ENCODE measurements at places on chromosomes 2 and 18.
A peak's percentile ranks its signal among the peaks of the same experiment; 100 is the strongest.

- DNase-seq, result no peak
These were observed at the start of gene SLC38A11 for GRCh38 chr2:164954954-164955701. Gene SLC38A11, minus strand, starts transcription at chr2:164955525. Its CDS starts 278 bp downstream, at chr2:164955247.

GRCh38 chr2:3464401-3465005 lies 54.8 kb downstream of the ADI1 start:
- no peak for DNase-seq

GRCh38 chr2:219828127-219828526 lies 200.7 kb downstream of the SLC4A3 start:
- DNase-seq, result no peak

GRCh38 chr2:143558665-143559064 lies 429.4 kb downstream of the ARHGAP15 start:
- no peak for DNase-seq

DNA sequence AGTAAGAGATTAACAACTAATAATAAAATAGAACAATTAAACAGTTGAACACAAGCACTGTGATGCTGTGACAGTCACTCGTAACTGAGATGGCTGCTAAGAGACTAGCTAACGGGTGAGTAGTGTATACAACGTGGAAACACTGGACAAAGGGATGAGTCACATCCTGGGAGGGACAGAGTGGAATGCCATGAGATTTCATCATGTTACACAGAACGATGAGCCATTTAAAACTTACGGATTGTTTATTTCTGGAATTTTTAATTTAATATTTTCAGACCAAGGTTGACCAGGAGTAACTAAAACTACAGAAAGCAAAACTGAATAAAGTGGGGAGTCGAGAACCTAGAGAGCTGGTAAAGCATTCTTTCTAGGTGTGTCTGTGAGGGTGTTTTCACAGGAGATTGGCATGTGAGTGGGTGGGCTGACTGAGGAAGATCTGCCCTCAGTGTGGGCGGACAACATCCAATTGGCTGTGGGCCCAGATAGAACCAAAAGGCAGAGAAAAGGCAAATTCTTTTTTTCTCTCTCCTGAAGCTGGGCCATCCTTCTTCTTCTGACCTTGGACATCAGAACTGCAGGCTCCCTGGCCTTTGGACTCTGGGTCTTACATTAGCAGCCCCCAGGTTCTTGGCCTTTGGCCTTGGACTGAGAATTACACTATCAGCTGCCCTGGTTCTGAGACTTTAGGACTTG lies 14.6 kb downstream of the TMSB10 start:
- no peak for DNase-seq

DNA sequence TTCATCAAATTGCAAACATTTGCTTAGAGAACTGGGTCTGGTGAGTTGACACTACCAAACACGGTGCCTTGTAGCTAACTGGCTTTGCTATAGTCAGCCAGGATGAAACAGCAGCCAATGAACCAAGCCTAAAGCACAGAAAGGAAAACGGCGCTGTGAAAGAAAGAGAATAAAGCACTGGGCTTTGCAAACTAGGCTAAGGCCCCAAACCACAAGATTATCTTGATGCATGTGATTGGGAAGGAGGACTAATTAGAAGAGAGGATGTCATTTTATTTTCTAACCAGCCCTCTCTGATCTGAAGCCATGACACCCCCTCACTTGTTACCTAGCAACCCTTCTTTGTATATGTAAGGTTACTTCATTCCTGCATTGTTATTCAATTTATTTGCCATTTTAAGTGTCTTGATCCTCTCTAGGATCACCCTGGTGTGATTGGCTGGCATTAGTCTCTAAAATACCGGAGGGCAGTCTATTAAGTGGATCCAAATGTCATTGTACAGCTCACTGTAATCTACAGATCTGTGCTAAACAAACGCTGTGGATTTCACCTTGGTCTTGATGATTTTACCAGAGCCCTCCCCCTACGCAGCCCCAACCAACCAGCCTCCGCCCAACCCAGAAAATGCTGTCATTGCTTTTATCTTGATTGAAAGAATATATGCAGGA lies 395.4 kb upstream of the ACVR2A start:
- DNase-seq, result peak; percentile 61

DNA sequence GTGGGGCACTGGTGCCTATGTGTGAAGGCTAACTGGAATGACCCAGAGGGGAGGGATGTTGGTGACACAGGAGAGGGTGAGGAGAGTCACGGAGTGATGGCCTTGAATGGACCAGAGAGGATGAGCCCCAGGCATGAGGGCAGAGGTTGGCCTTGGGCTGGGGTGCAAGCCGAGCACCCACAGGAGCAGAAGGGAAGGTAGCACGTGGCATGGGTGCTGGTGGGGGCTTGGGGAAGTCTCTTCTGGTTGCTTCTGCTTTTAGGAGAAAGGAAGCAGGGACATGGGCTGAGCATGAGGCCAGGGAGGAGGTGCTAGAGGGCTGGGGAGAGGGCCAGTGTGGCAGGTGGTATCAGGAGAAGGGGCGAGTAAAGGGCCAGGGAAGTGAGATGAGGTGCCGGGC lies 183.8 kb downstream of the DYSF start:
- no peak for DNase-seq

GRCh38 chr18:62716619-62717168 lies 1.4 kb downstream of the PHLPP1 start:
- peak; percentile 56 for DNase-seq

- DNase-seq, result no peak
These were observed 231.5 kb downstream of the PRKCE start for GRCh38 chr2:45882707-45883602.

DNA sequence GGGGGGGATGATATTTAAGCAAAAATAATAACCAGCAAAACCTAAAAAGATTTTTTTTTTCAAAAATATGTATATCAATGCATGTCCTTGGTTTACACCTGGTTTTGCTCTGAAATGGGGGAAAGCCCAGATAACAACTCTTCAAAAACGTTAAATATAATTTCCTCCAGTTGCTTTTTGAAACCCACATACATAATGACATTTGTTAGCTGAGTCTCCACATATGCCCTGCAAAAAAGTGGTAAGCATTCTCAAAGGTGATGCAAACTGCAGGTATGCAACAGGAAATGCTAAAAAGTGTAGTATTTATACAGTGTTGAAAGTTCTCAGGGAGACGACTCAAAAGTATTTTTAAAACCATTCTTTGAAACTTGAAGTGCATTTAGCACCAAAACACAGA lies 258.6 kb downstream of the ZEB2 start:
- no peak for DNase-seq

- DNase-seq, result no peak
These were observed 484 bp upstream of the DARS1 start for GRCh38 chr2:135985826-135986393.

DNA sequence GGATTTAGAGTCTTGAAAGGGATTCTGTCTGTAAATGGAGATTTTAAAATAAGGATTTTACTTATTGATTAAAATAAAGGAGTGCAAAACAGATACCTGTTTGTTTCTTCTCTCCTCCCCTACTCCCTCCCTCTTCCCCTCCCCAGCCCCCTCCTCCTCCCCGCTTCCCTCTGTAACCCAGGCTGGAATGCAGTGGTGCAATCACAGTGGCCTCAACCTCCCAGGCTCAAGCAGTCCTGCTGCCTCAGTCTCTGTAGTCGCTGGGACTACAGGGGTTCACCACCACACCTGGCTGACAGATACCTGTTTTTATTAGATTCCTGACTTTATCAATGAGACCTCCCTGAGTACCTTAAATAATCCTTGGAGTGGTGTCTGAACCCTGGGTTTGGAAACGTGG lies 57.1 kb downstream of the OXER1 start:
- no peak for DNase-seq

GRCh38 chr18:54813305-54813704 lies 15.0 kb upstream of the RAB27B start:
- DNase-seq, result no peak

GRCh38 chr18:59488899-59489298 lies 129.8 kb upstream of the LMAN1 start:
- no peak for DNase-seq

DNA sequence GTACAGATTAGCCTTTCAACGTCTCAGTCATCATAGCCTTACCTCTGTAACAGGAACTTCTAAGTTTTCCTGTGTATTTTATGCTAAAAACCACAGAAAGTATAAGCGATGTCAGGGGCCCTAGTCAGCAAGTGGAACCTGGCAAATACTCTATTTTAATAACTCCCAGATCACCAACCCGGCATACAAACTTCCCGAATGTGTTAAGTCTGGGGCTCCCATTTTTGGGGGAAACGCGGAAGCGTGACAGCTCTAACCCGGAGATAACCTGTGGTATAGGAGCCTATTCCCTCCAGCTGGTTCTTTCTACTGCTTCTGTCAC lies 574 bp downstream of the NIFK start:
- no peak for DNase-seq

GRCh38 chr2:150911766-150912280 lies 349.8 kb downstream of the RBM43 start:
- no peak for DNase-seq

DNA sequence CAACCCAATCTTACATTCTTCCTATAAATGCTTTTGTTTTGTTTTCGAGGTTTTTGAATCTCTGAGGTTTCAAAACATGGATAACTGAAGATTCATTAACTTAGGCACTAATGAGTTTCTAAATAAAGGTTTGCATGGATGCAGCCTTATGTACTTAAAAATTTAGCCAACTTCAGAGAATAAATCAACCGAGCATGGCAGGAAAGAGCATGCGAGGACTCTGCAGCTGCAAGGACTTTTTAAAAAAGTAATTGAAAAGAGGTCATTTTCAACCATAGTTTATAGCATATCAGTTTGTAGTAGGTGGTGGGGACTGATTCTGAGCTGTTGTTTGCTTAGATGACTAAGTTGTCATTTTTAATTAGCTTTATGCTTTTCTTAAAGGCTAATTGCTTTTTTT lies 567.0 kb upstream of the ZEB2 start:
- DNase-seq, result no peak

- DNase-seq, result no peak
These were observed 4.5 kb downstream of the NR4A2 start for GRCh38 chr2:156327835-156328695.

DNA sequence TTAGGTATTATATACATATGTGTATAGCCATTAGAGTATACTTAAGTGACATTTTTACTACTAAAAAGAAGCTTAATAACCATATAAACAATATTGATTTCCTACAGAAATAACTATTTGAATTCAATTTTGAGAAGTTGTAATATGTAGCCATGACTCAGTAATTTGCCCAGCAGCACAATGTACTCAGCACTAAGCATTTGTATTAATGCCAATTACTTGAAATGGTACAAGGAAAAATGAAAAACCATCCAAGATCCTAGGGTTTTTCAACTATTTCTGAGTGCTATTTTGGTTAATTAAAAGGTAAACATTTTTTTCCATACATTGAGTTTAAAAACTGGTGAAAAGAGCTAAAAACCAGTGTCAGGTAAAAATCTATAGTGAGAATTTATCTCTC lies 324.0 kb downstream of the KCNJ3 start:
- no peak for DNase-seq

DNA sequence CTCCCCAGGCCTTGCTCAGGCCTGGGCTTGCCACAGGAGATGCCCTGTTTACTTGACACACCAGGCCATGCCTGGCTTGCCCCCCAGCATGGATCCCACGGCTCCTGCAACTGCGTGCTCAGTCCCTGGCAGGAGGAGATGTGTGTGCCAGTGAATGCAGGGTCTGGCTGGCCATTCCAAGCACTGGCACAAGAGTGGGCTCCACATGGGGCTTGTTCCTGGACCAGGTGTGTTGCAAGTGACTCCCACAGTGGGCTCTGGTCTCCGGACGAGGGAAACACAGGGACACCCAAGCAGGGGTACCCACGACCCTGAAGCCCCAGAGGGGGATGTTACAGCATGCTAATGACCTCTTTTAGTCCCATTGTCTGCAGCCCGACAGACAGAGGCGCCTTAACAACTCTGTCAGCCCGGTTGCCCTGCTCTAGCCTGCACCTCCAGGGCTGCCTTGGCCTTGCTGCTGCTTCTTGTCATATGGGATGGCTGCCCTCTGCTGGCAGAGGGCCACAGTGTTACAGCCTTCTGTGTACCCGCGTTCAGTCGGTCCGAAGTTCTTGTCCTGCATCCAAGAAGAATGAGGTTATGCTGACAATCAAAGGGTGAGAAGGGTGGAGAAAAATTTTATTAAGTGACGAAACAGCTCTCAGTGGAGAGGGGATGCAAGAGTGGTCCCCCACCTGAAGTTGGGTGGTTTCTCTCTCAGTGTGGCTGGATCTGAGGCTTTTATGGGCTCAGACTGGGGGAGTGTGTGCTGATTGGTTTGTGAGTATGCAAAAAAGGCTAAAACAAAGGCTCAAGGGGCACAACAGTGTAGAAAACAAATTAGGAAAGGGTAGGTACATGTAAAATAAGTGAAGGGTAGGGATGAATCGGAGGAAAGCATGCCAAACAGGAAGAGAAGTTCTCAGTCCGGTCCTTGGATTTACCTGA lies 180.4 kb downstream of the MBD5 start:
- DNase-seq, result no peak

All from NCI-H1092 treated with DMSO at 0.1 percent for 48 hours (cell line).